ENCODE measurements at places on chromosomes 3 and 15. TPM values are rescaled to one million over a fixed set of nuclear protein-coding genes. Genes with fewer than 3 reads are reported as not detected.

The ZIC4 gene
- not detected for total RNA-seq

The ALDH1A3 gene
- total RNA-seq: 71.5 TPM

The STXBP5L gene
- not detected for total RNA-seq

The C3orf70 gene
- 0.87 TPM for total RNA-seq

The LRRC2 gene
- under 0.01 TPM for total RNA-seq

The ZPLD1 gene
- not detected for total RNA-seq

The CHRNB4 gene
- total RNA-seq: not detected

The MUC20 gene
- total RNA-seq: 0.50 TPM

The CCR8 gene
- not detected for total RNA-seq

The IL5RA gene
- total RNA-seq: not detected

The PLAAT1 gene
- not detected for total RNA-seq

The CLSTN2 gene
- total RNA-seq: 0.29 TPM

The RASGRP1 gene
- under 0.01 TPM for total RNA-seq

The POTEB gene
- total RNA-seq: not detected

Measured in smooth muscle cell of trachea (primary cell).